ENCODE measurements at places on chromosomes 7 and 10.

DNA sequence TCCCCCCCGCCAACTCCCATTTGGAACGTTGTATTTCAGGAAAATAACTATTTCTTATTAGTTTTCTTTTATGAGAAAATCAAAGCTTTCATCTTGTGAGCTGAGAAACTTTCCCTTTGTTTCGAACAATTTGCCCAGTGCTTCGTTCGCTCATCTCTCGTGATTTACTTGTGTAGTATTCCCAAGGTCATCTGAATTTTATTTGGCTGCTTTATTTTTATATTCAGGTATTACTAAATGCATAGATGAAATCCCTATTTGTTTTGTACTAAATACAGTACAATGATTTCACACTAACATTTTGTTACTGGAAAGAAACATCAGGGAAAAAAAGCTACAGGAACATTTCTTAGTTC, 12.0 kb upstream of the EBLN1 start:
- no peak for DNase-seq

GRCh38 chr7:144487901-144488300, 84.4 kb upstream of the NOBOX start:
- DNase-seq = no peak

DNA sequence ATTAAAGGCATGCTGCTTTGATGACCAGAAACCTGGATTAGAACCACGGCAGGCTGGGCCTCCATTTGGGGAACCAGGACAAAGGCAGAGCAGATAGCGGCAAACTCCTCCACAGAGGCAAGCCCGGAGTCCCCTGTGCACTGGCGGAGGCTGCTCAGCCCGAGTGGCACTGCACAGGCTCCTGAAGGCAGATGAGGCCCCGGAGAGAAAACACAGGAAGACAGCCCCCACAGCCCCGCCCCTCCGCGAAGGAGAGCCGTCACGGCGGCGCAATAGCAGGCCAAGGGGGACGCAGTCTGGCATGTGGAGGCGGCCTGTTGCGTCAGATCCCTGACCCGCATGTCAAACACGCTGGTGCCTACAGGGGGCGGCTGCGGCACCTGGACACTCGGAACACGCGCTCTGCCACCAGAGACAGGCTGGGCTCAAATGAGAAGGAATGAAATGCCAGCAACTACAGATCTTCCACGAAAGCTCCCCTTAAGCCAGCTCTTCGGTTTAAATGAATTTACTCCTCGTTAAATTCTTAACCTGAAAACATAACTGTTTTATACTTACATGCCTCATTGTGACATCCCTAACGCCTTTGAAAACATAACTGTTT, 128.5 kb downstream of the MAD1L1 start:
- DNase-seq = peak; percentile 21

- no peak for DNase-seq
These were observed 34.4 kb downstream of the NRCAM start for GRCh38 chr7:108421720-108422331.

GRCh38 chr10:91887272-91888076, 21.8 kb downstream of the FGFBP3 start:
- no peak for DNase-seq

DNA sequence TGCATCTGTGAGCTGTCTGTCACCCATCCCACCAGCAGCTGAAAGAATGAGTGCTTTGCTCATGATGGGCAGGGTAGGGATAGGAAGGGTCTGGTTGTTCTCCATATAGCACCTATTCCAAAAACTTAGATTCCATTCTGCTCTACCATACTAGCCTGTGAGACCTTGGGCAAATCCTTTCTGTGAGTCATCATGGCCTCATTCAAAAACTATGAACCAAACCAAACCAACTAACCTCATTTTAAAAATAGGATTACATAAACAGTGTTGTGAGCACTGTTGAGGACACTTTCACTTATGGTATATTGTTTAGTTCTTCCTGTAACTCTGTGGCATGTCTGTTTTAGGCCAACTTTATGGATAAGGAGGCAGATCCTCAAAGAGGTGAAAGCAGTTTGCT, 30.9 kb upstream of the STEAP4 start:
- DNase-seq = no peak

DNA sequence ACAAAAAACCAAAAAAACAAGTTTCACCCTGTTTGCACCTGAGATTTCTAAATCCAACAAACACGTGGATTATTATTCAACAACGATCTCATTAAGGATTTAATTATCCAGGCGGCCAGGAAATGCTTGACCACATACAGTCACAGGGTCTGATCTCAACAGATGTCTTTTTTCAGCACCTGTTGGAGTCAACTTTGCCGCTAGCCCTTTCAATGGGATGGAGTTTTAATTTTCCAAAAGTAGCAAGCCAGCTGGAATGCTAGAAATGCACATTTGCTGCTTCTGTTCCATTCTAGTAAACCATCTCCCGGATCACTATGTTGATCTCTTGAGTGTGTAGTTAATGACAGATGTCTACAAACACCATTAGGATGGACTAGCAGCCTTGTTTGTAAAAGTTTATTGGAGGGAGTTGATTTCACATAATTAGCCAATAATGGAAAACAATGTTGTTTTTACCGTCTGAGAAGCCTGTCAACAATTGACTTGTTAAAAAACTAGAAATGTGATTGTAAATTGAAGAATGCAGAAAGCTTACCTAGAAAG, 64.2 kb upstream of the DKK1 start:
- DNase-seq = no peak

GRCh38 chr10:4213441-4213840, 428.4 kb upstream of the KLF6 start:
- no peak for DNase-seq

DNA sequence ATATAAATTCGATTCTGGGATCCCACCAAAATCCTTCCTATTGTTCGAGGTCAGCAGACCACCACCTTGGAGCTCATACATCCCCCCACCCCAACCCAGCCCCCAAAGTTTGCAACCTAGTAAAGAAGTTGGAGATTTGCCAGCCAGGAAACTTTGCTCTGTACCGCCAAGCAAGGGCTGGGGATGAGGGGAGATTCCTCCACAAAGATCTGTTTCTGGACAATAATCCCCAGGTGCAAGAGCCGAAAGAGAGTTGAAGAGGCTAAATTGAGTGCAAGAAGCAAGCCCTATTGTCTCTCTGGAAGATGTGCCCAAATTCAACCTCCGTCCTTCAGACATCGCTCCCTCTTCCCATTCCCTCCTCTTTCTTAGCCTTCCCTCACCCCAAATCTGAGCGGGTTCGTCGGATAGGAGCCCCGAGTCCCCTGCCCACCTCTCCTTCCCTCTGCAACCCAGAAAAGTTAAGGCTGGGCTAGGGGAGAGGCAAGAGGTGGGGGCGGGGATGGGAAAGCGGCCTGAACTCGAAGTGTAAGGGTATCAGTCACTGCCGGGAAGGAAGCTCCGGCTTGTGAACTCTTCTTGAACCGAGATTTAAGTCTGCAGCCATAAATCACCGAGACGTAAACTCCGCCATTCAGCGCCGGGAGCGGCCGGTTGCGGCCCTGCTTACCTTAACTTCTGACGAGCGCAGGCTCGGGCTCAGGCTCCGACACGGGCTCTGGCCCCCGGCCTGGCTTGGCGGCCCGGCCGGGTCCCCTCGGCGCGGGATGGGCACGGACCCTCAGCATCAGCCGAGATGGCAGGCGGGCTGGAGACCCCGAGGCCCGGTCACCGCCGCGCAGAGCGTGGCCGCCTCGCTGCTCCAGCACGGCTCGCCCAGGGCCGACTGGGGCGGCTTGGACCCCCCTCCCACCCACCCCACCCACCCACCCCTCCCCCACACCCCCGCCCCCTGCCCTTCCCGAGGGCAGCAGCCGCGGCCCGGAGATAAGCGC, 10.8 kb upstream of the HOXA2 start:
- no peak for DNase-seq

GRCh38 chr7:76342222-76342621, 16.6 kb downstream of the YWHAG start:
- no peak for DNase-seq

DNA sequence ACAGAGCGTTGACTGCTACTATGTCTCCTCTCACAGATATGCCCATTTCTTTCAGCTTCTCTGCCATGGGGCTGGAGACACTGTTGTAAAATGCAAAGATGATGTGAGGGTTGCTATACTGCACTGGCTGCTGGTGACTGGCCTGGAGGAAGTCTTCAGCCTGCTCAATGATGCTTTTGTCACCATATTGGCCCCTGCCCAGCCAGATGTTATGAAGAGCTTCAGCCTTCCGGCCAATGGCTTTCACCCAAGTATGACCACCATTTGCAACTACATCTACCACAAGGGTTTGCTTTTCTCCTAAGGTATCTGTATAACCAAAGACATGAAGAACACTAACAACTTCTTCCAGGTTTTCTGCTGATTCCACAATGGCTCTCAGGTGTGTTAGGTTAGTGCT, 1.6 kb downstream of the C7orf25 start:
- DNase-seq = no peak

GRCh38 chr7:157477550-157478212, 140.9 kb downstream of the DNAJB6 start:
- DNase-seq = no peak
